Endothelial cell of umbilical vein (primary cell): ENCODE measurements at places on chromosomes 1 and 21. TPM values are rescaled to one million over a fixed set of nuclear protein-coding genes. Genes with fewer than 3 reads are reported as not detected.

REG4 gene
- not detected in 2 replicates for total RNA-seq

CFAP45 gene
- total RNA-seq: 2.1 and 2.5 TPM in 2 replicates

SLC9C2 gene
- 0.15 TPM in 1 of 2 replicates, not detected in the other for total RNA-seq

OR2L8 gene
- not detected in 2 replicates for total RNA-seq

OR2L2 gene
- 0.07 TPM in 1 of 2 replicates, not detected in the other for total RNA-seq

SLC44A5 gene
- total RNA-seq: 1.6 TPM in 2 replicates

C1orf52 gene
- 26.7 and 29.1 TPM in 2 replicates for total RNA-seq

SPRR1B gene
- not detected in 2 replicates for total RNA-seq

SPRR1A gene
- not detected in 2 replicates for total RNA-seq

LY9 gene
- total RNA-seq: not detected in 2 replicates

DNA sequence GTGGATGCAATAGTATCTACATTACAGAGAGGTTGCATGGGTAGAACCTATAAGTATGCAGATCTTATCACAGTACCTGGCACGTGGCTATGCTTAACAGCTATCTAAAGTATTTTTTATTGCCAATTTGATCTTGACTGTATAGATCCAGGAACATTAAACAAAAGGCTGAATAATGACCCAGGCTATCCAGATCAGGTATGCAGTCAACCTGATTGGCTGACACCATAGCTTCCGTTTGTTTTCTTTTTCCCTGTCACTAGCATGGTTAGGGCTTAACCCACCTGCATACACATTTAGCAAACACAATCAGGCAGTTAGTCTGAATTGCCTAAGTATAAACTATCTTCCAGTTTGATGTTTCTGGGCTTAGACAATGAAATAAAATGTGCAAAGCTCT lies 264.9 kb upstream of the PLXNA2 start:
- H3K27me3 ChIP-seq: peaks cover 1% of the 10 kb centered on the region
- H3K4me1 ChIP-seq: no peaks in the 10 kb centered on the region
- no peak for DNase-seq
- H3K4me3 ChIP-seq: no peak overlapping the region
- no peaks in the 10 kb centered on the region for H3K36me3 ChIP-seq
- no peak overlapping the region for H3K27ac ChIP-seq

GRCh38 chr1:224431726-224432125 lies 2.9 kb downstream of the WDR26 start:
- DNase-seq: peak; percentile 23
- peaks cover 8% of the 10 kb centered on the region for H3K36me3 ChIP-seq
- peak overlapping the region; percentile 24 for H3K4me3 ChIP-seq
- no peaks in the 10 kb centered on the region for H3K27me3 ChIP-seq
- peaks cover 54% of the 10 kb centered on the region for H3K4me1 ChIP-seq

GRCh38 chr1:2381741-2382620 lies 9.4 kb downstream of the MORN1 start:
- DNase-seq: peak; percentile 65
- no peak overlapping the region for H3K4me3 ChIP-seq
- H3K36me3 ChIP-seq: no peaks in the 10 kb centered on the region
- no peak overlapping the region for H3K27ac ChIP-seq

- DNase-seq: no peak
- H3K27me3 ChIP-seq: no peaks in the 10 kb centered on the region
- H3K36me3 ChIP-seq: no peaks in the 10 kb centered on the region
- no peak overlapping the region for H3K4me3 ChIP-seq
- no peak overlapping the region for H3K27ac ChIP-seq
Observed at GRCh38 chr1:181396171-181396670, 87.1 kb upstream of the CACNA1E start.

DNA sequence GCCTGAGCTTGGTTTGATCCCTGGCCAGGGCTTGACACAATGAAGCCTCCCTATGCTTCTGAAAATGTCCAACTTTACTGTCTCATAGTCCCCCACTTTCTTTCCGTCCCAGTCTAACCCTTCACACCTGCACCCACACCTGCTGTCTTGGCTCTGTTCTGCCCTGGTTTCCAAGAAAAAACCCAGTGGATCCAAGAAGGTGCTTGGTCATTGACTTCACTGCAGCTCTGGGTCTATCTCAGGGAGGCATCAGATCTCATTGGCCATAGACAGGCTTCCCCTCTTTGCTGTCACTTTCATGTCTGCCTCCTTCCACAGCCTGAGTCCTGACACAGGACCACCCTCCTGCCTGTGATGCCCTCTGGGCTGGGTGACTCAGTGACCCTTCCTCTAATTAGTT lies 37.8 kb upstream of the ETV3 start:
- H3K36me3 ChIP-seq: no peaks in the 10 kb centered on the region

DNA sequence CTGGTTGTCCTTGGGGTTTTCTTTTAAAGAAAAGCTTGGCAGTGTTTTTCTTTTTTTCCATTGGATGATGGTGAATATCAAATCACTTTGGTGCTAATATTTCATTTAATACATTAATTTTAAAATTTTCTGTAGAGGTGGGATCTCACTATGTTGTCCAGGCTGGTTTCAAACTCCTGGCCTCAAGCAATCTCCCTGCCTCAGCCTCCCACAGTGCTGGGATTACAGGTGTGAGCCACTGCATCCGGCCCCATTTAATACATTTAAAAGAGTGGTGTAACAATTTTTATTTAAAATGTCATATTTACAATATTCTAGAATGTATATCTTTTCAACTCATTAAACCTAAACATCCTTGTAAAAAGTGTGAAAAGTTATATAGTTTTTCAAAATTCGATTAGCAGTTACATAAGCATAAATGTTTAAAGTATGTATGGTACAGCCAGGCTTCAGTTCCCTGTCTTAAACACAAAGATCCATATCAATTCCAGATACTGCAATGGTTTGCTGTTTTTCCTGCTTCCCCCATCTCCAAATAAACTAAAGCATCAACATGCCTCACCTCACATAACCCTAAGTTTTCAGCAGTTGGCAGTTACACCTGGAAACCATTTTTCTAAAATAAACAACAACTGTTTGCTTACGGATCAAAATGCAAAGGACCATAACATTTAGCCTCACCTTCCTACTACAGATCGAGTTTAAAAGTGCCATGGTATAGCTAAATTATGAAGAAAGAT lies 8.9 kb upstream of the LGALS8 start:
- DNase-seq: no peak
- no peaks in the 10 kb centered on the region for H3K27me3 ChIP-seq
- no peaks in the 10 kb centered on the region for H3K36me3 ChIP-seq
- H3K4me3 ChIP-seq: no peak overlapping the region
- no peak overlapping the region for H3K27ac ChIP-seq

DNA sequence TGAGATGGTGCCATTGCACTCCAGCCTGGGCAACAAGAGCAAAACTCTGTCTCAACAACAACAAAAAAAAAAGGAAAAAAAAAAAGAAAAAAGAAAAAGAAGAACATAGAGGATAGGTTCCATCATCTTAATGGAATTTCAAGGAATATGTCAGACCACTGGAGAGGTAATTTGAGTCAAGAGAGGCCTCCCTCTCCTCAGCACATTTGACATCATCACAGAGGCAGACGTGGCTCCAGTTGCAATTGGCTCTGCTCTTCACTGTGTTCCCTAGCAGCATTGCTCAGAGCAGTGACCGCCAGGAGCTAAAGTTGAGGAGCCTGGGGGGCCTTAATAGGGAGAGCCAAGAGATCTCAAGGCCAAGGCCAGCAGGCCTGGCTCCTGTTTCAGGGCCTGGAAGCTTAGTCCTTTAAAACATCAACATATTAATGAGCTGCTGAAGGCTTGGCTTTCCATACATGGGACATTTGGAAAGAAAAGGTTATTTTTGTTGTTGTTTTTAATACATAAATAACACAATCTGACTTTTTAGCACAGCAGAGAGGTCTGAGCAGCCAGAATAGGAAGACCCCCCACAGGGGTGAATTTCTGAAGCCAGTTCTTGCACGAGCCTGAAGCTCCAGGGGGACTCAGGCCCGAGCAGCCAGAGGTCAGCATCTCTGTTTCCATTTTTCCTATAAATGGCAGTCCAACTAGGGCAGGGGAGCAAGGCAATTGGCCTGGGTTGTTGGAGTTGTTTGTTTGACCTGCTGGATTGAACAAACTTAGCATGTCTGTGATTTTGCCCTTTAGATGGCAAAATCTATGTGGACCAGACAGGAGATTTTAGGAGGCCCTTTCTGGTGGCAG lies 118.3 kb upstream of the FGGY start:
- H3K4me3 ChIP-seq: no peak overlapping the region
- H3K27ac ChIP-seq: no peak overlapping the region
- no peak for DNase-seq
- H3K4me1 ChIP-seq: peaks cover 8% of the 10 kb centered on the region
- H3K36me3 ChIP-seq: no peaks in the 10 kb centered on the region

GRCh38 chr1:39076127-39076798 lies 50.1 kb downstream of the NDUFS5 start:
- H3K36me3 ChIP-seq: no peaks in the 10 kb centered on the region
- no peaks in the 10 kb centered on the region for H3K4me1 ChIP-seq
- H3K27ac ChIP-seq: no peak overlapping the region

DNA sequence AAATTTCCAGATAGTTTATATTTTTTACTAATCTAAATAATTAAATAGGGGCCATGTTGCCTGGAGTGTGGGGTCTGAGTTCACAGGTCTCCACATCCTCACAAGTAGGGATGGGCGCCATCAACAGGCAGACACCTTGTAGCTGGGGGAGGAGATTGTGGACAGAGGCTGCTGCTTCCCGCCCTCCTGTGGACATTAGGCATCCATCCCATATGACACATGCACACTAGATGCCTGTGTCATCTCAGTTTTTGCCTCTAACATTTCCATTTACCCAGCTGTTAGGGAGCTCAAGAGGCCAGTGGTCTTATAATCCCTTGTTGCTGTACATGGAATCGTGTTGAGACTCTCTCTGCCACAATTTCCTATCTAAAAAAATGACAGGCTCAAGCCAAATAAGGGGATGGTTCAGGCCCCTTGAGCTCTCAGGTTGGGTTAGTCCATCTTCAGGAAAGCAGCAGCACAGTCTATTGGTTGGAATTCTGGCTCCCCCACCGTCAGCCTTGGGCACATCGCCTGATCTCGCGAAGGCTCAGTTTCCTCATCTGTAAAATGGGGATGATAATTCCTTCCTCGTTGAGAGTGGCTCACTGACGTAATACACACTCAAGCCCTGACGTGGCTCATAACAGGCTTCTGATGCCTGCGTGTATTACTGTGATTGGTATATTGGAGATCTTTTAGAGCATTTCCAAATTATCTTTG lies 13.6 kb downstream of the LHX4 start:
- no peaks in the 10 kb centered on the region for H3K4me1 ChIP-seq
- H3K27ac ChIP-seq: no peak overlapping the region
- DNase-seq: no peak

DNA sequence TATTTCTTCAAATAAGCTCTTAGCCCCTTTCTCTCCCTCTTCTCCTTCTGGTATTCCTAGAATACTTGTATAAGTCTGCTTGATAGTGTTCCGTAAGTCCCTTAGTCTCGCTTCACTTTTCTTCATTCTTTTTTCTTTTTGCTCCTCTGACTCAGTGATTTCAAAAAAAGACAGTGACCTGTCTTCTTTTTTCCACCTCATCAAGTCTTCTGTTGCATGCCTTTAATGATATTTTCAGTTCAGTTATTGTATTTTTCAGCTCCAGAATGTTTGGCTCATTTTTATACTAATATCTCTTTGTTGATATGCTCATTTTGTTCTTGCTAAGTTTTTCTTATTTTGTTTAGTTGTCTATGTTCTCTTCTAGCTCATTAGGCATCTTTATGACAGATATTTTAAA lies 97.7 kb downstream of the POFUT2 start:
- no peak overlapping the region for H3K27ac ChIP-seq
- peaks cover 19% of the 10 kb centered on the region for H3K36me3 ChIP-seq
- H3K27me3 ChIP-seq: no peaks in the 10 kb centered on the region
- DNase-seq: no peak

DNA sequence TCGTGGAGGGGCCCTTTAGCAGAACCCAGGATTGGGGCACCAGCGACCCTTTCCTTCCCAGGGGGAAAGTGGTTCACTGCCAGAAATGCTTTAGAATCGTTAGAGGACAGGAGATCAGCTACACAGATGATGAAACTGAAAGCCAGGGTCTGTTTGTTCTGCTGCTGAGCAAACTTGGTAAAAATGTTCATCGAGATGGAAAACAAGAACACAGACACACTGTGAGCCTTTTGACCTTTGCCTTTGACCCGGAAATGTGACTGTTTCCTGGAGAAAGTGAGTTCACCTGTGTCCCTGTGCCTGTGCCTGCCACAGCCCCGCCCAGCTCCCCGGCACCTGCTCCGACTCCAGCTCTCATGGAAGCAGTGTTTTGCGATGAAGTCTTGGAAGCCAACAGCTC lies 234.3 kb downstream of the CAMTA1 start:
- DNase-seq: no peak
- H3K27ac ChIP-seq: no peak overlapping the region
- no peaks in the 10 kb centered on the region for H3K36me3 ChIP-seq

DNA sequence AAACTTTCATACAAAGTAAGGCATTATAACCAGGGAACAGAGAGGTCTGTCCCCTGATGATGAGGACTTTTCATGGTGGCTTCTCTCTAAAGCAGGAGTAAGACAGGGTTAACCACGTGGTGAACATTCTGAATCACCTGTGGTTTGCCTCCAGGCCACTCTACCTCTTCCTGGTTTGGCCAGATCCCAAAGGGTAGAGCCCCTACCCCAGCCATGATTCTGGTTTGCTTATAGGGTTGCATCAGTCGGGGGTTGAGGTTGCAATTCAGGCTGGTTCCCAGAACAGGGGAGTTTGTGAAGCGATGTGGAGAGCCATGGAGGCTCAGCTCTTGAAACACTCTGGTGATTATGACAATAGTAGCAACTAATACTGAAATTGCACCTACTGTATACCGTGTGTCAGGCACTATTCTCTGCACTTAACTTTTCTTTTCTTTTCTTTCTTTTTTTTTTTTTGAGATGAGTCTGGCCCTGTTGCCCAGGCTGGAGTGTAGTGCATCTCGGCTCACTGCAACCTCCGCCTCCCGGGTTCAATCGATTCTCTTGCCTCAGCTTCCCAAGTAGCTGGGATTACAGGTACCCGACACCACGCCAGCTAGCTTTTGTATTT lies 8.3 kb downstream of the CNR2 start:
- no peak for DNase-seq
- no peaks in the 10 kb centered on the region for H3K36me3 ChIP-seq
- H3K4me3 ChIP-seq: no peak overlapping the region
- H3K27me3 ChIP-seq: peaks cover 41% of the 10 kb centered on the region

- no peaks in the 10 kb centered on the region for H3K36me3 ChIP-seq
- no peak within 1 kb of the TSS for H3K27ac ChIP-seq
- H3K4me1 ChIP-seq: peaks cover 16% of the 10 kb centered on the region
Observed at GRCh38 chr1:231040019-231040799, at the start of gene FAM89A. Gene FAM89A (minus strand): TSS chr1:231040254. CDS start chr1:231040211, 43 bp downstream.

- no peaks in the 10 kb centered on the region for H3K4me1 ChIP-seq
- no peak within 1 kb of the TSS for H3K27ac ChIP-seq
- no peaks in the 10 kb centered on the region for H3K27me3 ChIP-seq
- no peaks in the 10 kb centered on the region for H3K36me3 ChIP-seq
Observed at GRCh38 chr1:207088701-207089626, at the start of gene C4BPB. Gene C4BPB (plus strand): TSS chr1:207088860. CDS start chr1:207089532, 672 bp downstream.
